ENCODE measurements at places on chromosomes 4 and X.

DNA sequence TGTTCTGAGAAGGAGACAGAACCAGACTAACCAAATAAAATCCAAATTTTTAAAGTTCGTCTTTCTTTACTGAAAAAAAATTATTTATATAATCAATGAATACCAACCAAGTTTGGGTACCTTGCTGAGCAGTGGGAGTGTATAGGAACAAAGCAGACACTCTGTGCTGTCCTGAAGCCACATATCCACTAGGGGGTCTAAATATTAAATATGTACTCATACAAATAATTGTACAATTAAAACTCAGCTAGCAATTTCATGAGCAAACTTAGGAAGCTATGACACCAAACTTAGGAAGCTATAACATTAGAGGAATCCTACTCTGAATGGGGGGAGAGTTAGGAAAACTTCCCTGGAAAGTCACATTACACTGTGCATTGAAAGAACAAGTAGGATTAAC lies 582.0 kb upstream of the EPHA5 start:
- DNase-seq, result no peak

- no peak for DNase-seq
These were observed 312.6 kb upstream of the FTHL17 start for GRCh38 chrX:31384471-31384870.

DNA sequence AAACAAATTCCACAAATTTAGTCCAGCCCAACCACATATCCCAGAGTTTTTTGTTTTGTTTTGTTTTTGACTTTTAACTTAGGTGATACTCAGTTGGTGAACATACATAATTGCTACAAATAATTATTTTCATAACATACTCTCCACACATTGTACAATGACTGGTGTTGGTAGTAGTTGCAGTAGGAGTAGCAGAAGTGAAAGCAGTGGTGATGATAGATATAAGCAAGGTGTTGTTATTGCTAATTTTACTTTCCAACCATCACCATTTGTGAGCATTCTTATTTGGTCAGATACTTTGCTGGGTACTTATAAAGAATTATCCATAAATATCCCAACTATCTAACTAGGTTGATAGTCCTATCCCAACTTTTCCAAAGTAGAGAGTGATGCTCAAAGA lies 47.3 kb downstream of the ARHGAP24 start:
- no peak for DNase-seq

DNA sequence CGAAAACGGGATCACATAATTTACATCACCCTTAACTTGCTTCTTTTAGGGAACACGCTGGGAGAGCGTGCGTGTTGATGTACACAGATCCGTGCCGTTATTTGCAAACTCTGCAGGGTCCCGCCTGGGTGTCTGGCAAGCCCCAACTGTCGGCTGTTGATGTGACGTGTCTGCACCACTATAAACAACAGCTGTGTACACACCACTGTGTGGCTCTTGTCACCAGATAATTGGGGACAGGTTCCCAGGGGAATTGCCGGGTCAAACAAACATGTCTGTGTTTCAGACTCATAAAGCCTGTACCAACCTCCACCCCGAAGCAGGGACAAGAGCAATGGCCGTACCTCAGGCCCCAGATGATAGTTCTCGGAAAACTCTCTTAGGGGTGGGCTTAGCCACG lies 105.0 kb upstream of the AFAP1 start:
- no peak for DNase-seq

- no peak for DNase-seq
These were observed 537.4 kb upstream of the MAGEB18 start for GRCh38 chrX:25600776-25601175.

GRCh38 chrX:40644176-40644575 lies 3.2 kb downstream of the CXorf38 start:
- DNase-seq, result no peak

GRCh38 chrX:2703991-2704369 lies 12.9 kb downstream of the CD99 start:
- no peak for DNase-seq

- DNase-seq, result no peak
These were observed 593.0 kb upstream of the TENM3 start for GRCh38 chr4:181650033-181650825.

DNA sequence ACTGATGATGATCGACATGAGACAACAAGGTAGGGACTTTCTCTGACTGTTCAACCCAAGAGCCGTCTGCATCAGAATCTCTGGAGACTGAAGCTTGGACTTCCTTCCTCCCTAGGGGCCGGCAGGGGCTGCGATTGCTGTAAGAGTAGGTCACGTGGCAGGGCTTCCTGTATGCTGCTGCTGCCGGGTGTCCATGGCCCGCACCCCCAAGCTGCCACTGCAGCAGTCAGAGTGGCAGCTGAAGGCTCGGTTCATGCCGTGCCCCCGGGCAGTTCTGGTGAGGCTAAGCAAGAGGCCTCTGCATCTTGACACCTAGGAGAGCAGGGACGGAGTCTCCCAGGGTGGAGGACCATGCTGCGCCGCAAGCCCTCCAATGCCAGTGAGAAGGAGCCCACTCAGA lies at the start of gene SASH3:
TSS of gene SASH3 (plus strand) at position 203 of the 400 bp plus-strand sequence. CDS start at position 352, 149 bp downstream.
- DNase-seq, result no peak

DNA sequence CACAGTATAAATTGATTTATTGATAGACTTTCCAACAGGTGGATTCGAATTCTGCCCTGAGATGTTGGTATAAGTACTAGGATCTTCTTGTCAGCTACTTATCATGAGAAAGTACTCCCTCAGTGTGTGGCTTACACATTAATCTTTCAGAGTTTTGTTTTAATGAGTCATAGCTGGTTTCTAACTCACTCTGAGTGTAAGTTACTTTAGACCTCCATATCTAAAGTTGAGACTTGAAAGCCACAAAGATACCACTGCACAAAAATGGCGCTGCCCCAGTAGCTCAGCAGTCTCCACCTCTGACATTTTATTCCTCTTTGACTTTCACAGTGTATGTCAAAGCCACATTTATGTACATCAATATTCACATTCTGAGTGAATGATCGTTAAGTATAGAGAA lies 318.5 kb downstream of the ARAP2 start:
- DNase-seq, result no peak

DNA sequence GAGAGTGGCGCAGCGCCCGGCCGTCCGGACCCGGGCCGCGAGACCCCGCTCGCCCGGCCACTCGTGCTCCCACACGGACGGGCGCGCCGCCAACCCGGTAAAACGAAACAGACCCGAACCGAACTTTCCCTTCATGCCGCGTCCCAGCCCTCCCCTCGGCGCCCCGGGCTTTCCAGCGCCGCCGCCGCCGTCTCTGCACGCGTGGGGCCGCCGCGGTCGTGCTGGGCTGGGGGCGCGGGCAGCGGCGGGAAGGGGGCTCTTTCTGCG lies 222 bp downstream of the SMAD1 start:
- DNase-seq, result no peak

- no peak for DNase-seq
These were observed 6.9 kb downstream of the SLC39A8 start for GRCh38 chr4:102338405-102338804.

DNA sequence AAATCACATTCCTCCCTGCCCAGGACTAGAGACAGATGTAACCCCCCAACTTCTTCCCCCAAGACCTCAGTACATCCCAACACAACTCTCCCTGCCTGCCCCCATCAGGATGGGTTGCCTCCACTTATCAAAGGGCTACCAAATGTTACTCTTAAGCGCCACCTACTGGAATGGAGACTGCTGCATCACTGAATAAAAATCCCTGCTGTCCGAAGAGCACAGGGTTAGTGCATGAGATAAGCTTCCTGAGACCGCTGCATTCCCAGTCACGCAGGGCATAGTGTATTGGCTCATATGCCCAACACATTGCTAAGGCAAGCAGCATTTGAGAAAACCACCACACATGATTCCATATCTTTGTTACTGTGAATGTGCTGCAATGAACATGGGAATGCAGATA lies 544.5 kb downstream of the PPP4R3C start:
- DNase-seq, result no peak

GRCh38 chrX:78527263-78527662 lies 131.9 kb downstream of the RTL3 start:
- DNase-seq, result no peak

GRCh38 chrX:915427-916229 lies 285.0 kb downstream of the SHOX start:
- no peak for DNase-seq

GRCh38 chr4:141028024-141028529 lies 105.2 kb downstream of the RNF150 start:
- DNase-seq, result no peak

DNA sequence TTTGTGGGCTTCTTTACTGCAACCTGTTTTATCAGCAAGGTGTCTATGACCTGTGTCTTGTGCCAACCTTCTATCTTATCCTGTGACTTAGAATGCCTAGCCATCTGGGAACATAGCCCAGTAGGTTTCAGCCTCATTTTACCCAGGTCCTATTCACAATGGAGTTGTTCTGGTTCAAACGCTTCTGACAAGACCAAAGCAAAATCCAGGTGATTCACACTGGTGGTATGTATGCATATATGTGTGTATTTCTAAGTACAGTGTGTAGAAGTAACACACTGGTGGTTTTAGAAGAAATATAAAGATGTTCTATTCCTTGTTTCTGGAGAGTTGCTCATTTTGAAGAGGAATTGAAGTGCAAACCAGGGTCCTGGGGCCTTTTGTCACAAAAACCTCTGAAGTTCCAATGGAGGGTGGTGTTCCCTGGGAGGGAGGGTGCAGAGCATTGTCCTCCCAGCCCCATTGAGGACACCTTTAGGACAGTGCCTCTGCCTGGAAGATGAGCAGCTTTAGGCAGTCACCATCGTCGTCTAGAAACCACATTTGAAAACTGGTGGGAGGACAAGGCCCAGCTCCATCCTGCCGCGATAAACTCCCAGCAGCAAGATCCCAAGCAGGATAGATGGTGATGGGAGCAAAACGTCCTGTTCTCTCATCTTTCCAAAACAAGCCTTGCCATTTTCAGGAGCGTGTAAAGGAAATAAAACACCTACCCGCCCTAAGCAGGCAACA lies 191.4 kb downstream of the TSPAN5 start:
- DNase-seq, result no peak

- DNase-seq, result no peak
These were observed 792 bp downstream of the SLC10A4 start for GRCh38 chr4:48483777-48484493.

GRCh38 chrX:134929808-134930207 lies 61.0 kb upstream of the SMIM10 start:
- no peak for DNase-seq

DNA sequence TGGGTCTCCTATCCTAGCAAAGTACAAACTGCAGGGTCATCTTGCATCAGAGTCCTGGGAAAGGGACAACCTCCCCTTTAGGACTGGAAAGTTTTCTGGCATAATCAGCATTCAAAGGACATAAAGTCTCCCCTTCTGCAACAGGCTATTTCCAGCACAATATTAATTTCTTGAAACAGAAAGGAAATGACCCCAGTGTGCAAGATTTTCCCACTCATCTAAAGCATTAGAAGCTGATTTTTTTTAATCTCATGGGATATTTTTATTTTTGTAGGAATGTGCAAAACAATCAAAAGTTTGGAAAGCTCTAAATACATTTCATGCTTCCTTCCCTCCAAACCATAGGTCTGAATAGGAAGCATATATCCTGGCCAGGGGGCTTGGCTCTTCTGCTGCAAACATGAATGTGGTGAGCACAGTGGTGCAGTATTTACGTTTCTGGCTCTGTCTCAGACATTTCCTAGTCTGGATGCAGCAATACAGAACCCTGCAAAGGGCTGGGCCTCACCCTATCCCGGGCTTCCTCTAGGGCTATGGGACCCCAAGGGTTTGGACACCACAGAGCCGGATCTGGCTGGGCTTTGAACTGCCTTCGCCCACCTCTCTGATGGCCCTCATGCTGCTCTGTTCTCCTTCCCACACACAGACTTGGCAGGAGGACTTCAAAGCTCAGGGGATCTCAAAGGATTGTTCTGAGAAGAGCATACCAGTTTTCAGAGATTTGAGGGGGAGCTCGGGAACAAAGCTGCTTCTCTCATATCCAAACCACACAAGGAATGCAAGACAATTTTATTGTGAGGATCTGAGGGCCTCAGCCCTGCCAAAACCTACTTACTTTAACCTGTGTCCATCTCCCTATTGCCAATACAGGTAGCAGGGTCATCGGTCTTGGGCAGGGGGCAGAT lies 64.9 kb downstream of the POLR2B start:
- DNase-seq, result no peak

DNA sequence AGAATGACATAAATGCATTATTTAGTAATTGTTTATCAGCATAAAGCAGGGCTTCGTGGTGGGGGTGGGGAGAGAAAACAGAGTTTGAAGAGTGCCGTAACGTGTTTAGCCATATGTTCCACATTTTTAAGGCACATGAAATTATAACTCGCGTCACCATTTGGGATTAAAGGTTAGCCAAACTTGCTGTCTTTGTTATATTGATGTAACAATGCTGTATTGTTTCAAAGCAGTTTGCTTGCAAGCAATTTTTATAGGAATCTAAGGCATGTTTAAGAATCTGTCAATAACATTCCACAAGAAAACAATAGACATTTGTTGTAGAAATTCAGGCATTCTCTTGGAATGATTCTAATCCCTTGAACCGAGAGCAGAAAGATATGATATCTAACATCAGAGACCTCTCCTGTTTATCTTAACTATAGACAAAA lies 78.3 kb downstream of the CLDN22 start:
- DNase-seq, result no peak

- no peak for DNase-seq
These were observed 114.0 kb downstream of the ENPP6 start for GRCh38 chr4:184103527-184104264.

- DNase-seq, result no peak
These were observed 17.7 kb downstream of the SNX25 start for GRCh38 chr4:185227131-185227551.

- no peak for DNase-seq
These were observed 59.4 kb upstream of the NAP1L5 start for GRCh38 chr4:88757067-88757466.

- DNase-seq, result no peak
These were observed 41.2 kb upstream of the APLN start for GRCh38 chrX:129695937-129696336.

DNA sequence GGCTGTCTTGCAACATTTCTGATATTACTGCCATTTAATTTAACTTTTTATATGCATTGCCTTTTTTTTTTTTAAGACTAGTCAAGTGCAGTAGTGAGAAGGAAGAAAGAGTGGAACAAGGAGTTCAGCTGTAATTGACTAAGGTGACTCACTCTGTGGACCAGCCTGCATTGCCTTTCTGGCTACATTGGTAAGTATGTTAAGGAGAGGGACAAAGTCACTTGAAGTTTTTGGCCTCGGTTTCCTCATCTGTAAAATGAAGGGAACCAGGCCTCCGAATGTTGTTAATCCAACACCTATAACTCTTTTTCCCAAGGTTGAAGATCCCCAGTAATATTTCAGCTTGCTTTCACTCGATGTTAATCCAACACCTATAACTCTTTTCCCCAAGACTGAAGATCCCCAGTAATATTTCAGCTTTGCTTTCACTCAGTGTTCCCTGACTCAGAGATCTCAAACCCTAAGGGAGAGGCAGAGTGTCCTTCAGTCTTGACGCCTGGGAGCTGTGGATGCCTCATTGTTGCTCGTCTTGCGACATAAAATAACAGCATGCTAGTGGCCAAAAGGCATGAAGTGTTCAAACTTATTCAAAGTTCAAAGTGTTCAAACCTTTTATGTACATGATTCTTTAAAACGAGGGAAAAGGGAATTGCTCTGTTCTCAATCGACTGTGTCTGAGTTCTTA lies 102.0 kb downstream of the SORBS2 start:
- DNase-seq, result no peak

- DNase-seq, result no peak
These were observed 158.0 kb upstream of the GYPA start for GRCh38 chr4:144298519-144298918.
